AG04449 (cell line): ENCODE measurements at places on chromosomes 16 and 17.
A peak's percentile ranks its signal among the peaks of the same experiment; 100 is the strongest.

GRCh38 chr17:9402590-9403199 is 172.9 kb downstream of the STX8 start:
- no peak for DNase-seq

DNA sequence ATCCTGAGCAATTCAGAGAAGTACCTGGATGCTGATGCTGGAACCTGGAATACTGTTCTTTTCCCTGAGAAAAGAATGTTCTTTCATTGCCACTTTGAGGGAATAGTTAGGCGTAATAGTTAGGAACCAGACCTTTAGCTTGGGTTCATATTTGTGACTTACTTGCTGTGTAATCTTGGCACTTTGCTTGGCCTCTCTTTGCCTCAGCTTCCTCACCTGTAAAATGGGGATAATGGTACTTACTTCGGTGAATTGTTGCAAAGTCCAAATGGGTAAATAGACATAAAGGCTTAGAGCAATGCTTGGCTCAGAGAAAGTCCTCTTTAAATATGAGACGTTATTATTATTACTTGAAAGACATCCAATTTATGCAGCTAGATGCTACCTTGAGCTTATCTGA is 55.0 kb upstream of the CLEC19A start:
- DNase-seq, result no peak

DNA sequence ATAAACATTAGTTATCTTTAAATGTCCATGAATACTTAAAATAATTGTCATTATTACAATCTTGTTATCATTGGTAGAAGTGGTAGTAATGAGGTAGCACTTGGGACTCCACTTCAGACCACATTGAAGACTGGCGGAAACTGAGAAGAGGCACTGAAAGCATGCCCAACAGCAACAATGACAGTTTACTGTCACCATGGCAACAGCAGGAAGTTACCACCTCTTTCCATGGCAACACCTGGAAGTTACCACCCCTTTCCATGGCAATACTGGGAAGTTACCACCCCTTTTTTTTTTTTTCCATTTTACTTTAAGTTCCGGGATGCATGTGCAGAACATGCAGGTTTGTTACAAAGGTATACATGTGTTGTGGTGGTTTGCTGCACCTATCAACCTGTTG is 494.9 kb upstream of the RBFOX1 start:
- no peak for DNase-seq

- DNase-seq, result peak; percentile 53
These were observed at the start of gene THUMPD1 for GRCh38 chr16:20741554-20742285. Gene THUMPD1 (minus strand): TSS chr16:20741818. CDS start chr16:20741739, 79 bp downstream.

- peak; percentile 77 for DNase-seq
These were observed 60.5 kb downstream of the CREBBP start for GRCh38 chr16:3819746-3820724.

DNA sequence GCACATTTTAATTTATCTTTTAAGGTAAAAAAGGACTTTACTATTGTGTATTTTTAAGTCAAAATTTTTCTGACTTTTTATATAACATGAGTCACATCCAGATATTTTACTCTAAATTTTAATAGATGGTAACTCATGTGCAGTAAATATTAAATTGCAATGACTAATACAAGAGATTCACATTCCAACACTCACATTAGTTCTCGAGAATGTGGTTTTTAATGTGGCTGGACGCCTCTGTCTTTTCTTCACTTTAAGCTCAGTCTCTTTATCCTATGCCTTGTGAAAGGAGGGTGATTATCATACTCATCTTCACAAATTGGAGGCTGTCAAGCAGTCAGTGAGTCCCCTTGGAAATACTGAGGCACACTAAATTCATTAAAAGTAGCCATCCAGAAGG is 315.6 kb downstream of the HS3ST3B1 start:
- DNase-seq, result peak; percentile 31
